Smooth muscle cell of the pulmonary artery (primary cell): ENCODE measurements at places on chromosomes 7 and 10. TPM values are rescaled to one million over a fixed set of nuclear protein-coding genes. Genes with fewer than 3 reads are reported as not detected.

The HHEX gene
- total RNA-seq, result 2.1 and 9.2 TPM in 2 replicates

The LSM8 gene
- 18.6 and 21.5 TPM in 2 replicates for total RNA-seq

The GIMAP8 gene
- 0.07 TPM in 2 replicates for total RNA-seq

The TEX36 gene
- not detected in 2 replicates for total RNA-seq

The JAZF1 gene
- total RNA-seq, result 9.7 and 11.7 TPM in 2 replicates
